CD4-positive, alpha-beta T cell treated with Interleukin-6 at 100 ng/mL for 8 hours (primary cell): ENCODE measurements at places on chromosomes 12 and 14.

- no peak for DNase-seq
These were observed 135.7 kb downstream of the RPAP3 start for GRCh38 chr12:47570151-47570550.

GRCh38 chr12:131749618-131750315, 38.9 kb downstream of the SFSWAP start:
- no peak for DNase-seq

GRCh38 chr12:53145383-53146260, 34.9 kb upstream of the ZNF740 start:
- no peak for DNase-seq

GRCh38 chr14:68782091-68782981, 10.5 kb downstream of the ZFP36L1 start:
- DNase-seq: peak; percentile 79

DNA sequence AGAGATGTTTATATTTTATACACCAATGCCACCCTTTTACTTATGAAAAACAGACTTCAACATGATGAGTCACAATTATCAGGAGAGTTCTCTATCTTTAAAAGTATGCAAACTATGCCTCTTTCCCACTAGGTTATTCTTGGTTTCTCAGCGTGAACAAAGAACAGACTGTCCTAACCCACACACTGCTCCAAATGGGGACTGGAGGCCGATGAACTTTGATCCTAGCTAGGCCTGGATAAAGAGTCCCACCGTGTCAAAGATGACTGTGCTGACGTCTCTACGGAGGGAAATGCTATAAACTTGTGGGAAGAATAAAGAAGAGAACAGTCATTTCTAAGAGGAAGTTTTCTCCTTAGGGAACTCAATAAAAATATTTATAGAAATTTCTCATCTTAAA, 160.1 kb downstream of the EPS8 start:
- DNase-seq: no peak

GRCh38 chr14:67495827-67496226, 7.3 kb upstream of the TMEM229B start:
- no peak for DNase-seq

GRCh38 chr14:33954016-33954598, 3.2 kb upstream of the EGLN3 start:
- DNase-seq: no peak

DNA sequence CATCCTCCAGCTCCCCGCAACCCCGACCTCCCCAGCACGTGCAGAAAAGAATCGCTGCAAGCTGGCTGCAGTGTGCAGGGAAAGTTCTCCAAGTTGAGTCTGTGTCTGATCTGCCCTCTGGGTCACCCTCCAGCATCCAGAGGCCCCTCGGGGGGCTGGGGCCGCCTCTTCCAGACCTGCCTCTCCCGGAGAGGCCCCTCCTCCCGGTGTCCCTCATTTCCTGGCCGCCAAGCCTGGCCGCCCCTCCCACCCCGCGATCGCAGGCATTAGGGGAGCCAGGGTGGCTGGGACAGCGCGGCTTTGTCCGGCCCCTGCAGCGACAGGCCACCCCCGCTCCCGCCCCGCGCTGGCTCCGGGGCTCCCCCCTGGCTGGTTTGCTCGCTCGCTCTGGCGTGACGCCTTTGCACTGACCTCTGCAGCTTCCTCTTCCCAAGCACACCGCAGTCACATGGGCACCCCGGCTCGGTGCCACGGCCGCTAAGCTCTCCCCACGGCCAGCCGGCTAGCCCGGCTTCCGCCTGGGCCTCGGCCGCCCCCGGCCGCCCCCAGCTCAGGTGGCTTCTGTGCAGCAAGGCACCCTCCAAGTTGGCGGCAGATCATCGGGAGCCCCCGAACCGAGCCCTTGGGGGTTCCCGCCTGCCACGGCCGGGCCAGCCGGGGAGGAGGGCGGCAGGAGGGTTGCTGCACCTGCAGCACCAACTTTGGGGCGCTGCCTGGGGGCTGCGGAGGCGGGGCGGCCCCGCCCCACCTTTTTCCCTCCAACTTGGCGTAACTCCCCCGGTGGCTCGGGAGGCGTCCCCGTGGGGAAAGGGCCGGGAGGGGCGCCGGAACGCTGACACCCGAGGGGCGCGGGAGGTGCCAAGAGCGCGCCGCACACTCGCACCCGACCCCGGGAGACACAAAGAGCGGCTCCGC, 43.7 kb downstream of the KDM2B start:
- DNase-seq: peak; percentile 40

DNA sequence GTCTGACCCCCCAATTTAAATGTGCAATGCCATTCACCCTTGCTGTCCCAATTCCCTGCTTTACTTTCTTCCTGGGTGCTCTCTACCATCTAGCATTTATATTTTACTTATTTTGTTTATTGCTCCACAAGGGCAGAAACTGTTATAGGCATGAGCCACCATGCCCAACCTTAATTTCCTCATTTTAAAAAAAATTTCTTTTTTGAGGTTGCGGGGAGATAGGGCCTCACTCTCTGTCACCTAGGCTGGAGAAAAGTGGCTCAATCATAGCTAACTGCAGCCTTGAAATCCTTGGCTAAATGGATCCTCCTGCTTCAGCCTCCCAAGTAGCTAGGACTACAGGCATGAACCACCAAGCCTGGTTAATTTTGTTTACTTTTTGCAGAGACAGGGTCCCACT, 13.0 kb downstream of the HPD start:
- DNase-seq: no peak

GRCh38 chr14:105072381-105072861, 7.2 kb upstream of the GPR132 start:
- DNase-seq: no peak

GRCh38 chr12:53267306-53267998, 647 bp upstream of the ESPL1 start:
- DNase-seq: no peak

DNA sequence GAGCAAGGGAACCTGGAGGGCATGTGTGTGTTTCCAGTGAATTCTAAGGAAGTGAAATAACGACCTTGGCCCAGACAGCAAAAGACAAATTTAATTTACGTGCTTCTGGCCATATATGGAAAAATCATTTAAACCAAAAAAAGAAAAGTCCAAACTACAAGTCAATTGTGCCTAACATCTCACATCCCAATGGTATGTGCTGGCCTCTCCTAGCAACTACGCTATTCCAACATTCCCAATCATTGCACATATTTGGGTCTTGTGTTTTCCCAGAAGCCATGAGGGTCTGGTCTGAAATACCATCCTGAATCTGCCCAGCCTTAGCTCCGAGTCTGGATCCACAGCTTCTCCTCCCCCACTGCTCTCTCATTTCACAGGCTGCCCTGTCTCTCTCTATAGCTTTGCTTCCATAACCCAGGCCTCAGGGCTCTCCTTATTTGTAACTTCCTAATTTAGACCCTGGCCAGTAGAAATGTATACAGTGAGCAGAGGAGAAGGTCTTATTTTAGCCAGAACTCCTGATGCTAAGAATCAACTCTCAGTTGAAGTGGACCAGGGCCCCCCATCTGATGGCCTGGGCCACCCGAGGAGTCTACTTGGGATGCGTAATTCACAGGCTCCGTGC, 224.6 kb downstream of the ANO2 start:
- DNase-seq: no peak

GRCh38 chr12:23049180-23049579, 424.2 kb downstream of the ETNK1 start:
- no peak for DNase-seq

- no peak for DNase-seq
These were observed 25.1 kb downstream of the ANKS1B start for GRCh38 chr12:99959549-99960170.

- no peak for DNase-seq
These were observed 196.6 kb upstream of the DIO3 start for GRCh38 chr14:101364503-101365328.

DNA sequence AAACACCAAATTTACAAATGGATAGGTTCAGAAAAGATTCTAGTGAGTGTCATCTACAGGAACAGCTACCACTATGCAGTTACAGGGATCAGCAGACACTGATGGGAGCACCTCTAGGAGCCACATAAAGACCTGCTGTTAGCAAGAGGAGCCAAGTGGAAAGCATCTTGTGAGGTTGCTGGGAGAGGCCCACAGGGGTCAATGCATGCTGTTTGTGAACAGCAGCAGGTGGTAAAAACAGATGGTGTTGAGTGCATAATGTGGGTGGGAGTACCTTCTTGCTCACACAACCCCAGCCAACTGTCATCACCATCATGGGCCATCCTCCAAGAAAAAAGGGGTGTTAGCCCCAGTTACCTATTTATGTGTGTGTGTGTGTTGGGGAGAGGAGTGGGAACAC, 215.2 kb upstream of the SSTR1 start:
- no peak for DNase-seq

GRCh38 chr12:62210422-62210821, 49.8 kb upstream of the USP15 start:
- peak; percentile 34 for DNase-seq

- DNase-seq: no peak
These were observed 16.3 kb downstream of the YAF2 start for GRCh38 chr12:42221726-42222125.

DNA sequence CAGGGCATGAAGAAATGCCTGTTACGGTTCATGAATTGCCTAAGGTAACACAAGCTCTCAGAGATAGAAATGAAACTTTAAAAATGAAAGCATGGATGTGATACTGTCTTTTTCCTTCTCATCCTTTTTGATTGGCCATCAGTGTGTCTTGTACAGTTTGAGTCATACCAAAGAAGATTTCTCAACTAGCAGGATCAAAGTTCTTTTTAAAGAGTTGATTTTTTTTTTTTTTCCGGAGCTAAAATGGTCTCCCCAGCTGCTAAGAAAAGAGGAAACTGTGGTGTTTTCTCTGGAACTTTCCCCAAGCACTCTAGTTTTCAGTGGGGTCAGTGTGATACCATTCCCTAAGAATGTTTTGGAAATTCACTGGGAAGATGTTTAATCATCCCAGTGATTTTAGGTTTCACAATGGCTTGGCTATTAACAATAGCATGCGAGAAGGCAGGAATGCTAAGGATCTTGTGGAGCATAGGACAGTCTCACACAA, 105.0 kb downstream of the ETNK1 start:
- DNase-seq: no peak

GRCh38 chr14:34691206-34691605, 23.2 kb downstream of the CFL2 start:
- no peak for DNase-seq

- DNase-seq: no peak
These were observed 1.8 kb upstream of the GNS start for GRCh38 chr12:64760808-64761573.

- DNase-seq: no peak
These were observed 53.6 kb downstream of the EIF2S3B start for GRCh38 chr12:10559244-10559643.

DNA sequence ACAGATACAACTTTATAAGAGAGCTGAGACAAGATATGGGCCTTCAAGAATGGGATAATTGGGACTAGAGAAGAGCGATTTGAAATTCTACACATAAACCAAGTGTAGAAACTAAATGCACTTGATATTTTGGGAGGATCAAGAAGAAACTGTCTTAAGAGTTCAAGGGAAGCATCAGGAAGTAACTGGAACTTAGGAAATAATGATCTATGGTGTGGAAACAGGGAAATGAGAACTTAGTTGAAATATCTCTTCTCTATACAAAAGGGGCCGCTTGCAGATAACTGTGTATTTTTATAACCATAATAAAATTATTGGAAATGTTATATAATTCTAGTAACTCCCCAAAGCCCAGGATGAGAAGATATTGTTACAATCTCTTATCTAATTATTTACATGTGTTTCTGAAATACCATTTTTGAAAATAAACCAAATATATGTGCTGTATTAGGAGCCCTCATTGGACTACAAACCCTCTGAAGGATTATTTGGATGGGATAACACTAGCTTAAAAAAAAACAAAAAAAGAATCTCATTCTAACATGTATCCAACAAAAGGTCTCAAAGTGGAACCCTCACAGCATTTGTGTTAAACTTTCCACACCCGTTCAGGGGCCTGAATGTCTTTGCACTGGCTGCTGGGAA, 84.7 kb upstream of the FLRT2 start:
- no peak for DNase-seq

DNA sequence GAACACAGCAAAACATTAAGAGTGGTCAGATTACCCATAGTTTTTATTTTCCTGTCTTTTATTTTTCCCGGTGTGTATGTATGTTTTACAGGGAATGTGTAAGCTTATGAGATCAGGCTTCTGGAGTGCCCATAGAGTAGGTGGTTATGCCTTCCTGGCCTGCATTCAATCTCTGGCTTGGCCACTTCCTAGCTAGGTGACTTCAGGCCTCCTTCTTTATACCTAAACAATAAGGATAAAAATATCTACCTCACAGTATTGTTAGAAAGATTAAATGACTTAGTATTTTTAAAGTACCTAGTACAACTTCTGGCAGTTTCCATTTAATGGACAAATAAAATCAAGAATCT, 42.4 kb downstream of the ITPR2 start:
- no peak for DNase-seq

- DNase-seq: no peak
These were observed 324.1 kb upstream of the FLRT2 start for GRCh38 chr14:85205875-85206274.

- DNase-seq: no peak
These were observed 129.6 kb upstream of the GARIN2 start for GRCh38 chr14:67059596-67059995.

- DNase-seq: no peak
These were observed 6.3 kb upstream of the MAP1LC3B2 start for GRCh38 chr12:116552773-116553373.

DNA sequence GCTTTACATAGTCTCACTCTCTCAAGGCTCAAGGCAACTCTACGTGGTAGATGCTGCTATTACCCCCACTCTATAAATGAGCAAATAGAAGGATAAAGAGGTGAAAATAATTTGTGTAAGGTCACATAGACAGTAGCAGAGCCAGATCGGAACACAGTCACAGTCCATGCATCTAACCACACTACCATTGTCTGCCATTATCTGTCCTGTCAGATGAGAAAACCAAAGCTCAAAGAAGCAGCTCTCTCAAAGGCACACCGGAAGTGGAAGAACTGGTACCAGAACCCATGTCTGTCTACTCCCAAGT, 134.4 kb upstream of the NUDT4 start:
- DNase-seq: no peak

- DNase-seq: peak; percentile 4
These were observed 1.3 kb downstream of the ARID4A start for GRCh38 chr14:58299401-58300330.

- DNase-seq: no peak
These were observed 279.6 kb downstream of the PRKD1 start for GRCh38 chr14:29648045-29648444.

- no peak for DNase-seq
These were observed 974 bp downstream of the BTBD7 start for GRCh38 chr14:93331728-93332396.

GRCh38 chr12:40215982-40216381, 8.8 kb upstream of the LRRK2 start:
- no peak for DNase-seq

DNA sequence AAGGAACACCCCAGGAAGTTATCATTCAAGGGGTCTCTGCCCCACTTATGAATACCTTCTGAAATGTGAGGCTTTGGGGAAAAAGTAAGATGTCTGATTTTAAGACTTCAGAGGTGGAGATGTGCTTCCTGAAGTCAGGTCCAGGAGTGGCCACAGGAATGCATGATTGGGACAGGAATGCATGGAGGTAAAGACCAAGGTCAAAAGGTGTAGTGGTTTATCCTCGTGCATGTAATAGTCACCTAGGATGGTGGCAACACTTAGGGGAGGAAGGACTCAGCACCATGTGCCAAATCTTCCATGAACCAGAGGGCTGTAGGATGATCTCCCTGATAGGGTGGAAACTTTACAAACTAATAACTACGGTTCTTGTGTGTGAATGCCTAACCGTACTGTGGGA, 217.3 kb downstream of the C12orf75 start:
- no peak for DNase-seq
